Fibroblast of the conjunctiva (primary cell): ENCODE measurements at places on chromosomes 1 and 21.

DNA sequence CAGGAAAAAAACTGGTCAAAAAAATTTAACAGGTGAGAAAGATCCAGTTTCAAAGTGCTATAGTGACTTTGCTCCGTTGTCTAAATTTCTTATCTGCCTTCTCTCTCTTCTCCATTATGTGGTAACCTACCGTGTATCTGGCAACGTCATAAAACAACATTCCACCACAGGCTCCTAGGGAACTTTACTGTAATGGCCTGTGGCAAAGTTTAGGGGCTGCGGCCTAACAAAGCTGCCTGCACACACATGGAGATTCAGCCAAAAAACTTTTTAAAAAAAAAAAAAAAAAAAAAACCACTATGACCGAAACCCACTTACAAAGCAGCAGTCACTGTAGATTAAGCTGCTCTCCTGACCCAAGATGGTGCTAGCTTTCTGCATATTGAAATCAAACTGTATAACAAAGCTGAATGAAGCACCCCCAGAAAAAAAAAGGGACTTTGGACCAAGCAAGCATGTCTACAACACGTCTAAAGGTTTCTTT lies 202.6 kb downstream of the SLC45A1 start:
- DNase-seq: no peak

GRCh38 chr1:44212355-44213221 lies 683 bp upstream of the DMAP1 start:
- no peak for DNase-seq

- DNase-seq: no peak
These were observed 14.2 kb downstream of the ALX3 start for GRCh38 chr1:110056285-110056683.

- no peak for DNase-seq
These were observed 810.6 kb upstream of the ADGRL4 start for GRCh38 chr1:79817031-79817560.

DNA sequence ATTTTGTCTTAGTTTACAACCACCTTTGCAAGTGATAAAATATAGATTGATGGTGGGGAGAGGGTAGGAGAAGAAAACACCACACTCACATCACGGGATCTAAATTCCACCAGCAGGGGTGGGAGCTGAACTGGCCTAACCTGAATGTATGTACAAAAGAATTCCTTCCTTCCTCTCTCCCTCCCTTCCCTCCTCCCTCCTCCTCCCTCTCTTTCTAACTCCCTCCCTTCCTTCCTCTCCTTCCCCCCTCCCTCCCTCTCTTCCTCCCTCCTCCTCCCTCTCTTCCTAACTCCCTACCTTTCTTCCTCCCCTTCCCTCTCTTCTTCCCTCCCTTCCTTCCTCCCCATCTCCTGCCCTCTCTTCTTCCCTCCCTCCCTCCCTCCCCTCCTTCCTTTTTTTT lies 40.2 kb downstream of the HIVEP3 start:
- DNase-seq: no peak

GRCh38 chr1:227758366-227758765 lies 23.1 kb downstream of the SNAP47 start:
- DNase-seq: no peak

DNA sequence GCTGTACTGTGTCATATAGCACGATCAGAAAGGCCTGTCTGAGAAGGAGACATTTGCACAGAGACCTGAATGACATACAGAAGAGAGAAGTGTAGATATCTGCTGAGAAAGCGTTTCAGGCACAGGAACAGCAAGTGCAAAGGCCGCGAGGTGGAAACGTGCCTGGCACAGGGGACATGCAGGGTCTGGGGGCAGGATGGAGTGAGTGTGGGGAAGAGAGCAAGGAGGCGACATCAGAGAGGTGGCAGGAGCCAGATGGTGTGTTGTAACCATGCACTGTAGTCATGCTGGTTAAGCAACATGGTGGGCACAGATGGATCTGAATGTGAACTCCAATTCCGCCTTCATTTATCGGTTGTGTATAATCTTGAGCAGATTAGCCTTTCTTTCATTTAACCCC lies 13.0 kb downstream of the KRTCAP2 start:
- no peak for DNase-seq

GRCh38 chr1:232038706-232039677 lies 412.4 kb downstream of the DISC1 start:
- DNase-seq: no peak

DNA sequence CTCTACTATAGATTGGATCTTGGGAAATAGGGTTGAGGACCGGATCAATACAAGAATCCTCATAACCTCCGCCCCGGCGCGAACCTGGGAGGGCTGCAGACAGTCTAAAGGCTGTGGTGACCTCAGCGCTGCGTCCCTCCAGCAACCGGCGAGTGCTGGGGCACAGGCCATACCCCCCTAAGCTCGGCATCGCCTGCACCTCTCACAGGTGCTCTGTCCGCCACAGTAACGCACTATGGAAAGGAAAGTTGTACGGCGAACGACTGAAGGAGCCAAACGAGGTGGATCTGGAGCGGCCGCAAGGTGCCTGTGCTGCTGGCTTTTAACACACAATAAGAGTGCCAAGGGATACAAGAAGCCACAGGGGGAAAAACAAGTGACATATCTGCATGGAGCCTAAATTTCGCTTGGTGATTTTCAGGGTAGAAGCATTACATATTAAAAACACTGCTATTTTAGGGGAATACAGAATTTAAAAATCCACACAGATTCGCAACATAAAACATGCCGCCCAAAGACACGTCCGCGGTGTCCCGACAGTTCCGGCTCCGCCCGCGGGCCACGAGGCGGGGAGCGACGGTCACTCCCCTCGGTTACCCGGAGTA lies 1.4 kb upstream of the RBM15 start:
- no peak for DNase-seq

GRCh38 chr1:227793948-227794816 lies 21.3 kb upstream of the PRSS38 start:
- DNase-seq: peak; percentile 85

DNA sequence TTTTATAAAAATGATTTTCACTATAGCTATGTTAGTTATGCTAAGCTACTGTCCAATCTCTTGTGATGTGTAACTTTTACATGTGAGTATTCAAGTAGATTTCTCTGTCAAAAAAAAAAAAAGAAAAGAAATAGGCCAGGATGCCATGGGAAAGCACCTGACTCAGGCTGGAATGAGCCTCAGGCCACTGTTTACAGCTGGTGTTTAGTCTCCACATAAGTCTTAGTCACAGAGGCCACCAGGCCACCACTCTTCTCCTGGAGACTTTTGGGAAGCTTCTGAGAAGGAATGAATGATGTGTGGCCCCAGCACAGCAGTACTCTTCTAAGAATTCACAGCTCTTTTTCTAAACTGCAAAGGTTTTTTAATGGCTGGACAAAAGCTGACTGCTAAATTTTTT lies 48.9 kb downstream of the CHML start:
- DNase-seq: no peak

DNA sequence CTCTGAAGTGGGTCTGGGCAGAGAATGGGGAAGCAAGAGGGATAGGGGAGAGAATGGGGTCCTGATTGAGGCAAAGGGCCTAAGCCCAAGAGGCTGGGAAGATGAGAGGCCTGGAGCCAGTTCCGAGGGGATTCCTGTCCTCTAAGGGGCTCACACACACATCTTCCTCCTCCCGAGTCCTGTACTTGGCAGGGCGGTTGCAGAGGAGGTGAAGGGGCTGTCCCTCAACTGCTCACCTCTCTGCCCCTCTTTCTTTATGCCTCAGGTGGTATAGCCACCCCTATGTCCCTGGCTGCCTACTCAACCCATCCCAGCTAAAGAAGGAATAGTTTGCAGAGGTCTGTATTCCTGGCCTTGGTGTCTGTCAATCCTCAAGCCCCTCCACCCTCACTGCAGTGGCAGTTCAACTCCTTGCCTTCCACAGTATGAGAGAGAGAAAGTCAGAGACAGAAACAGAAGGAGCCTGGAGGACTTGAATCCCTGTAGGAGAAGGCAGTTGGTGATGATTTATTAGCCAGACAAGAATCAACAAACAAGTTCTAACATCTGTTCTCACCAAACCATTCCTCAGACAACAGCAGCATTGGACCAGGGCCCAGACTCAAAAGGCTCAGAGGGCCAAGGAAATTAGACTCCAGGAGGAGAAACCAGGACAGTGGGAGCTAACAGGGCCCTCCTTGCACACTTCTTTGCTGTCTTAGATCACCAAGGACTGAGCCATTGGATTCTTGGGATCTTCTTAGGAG lies 10.7 kb downstream of the SH2D2A start:
- peak; percentile 79 for DNase-seq

DNA sequence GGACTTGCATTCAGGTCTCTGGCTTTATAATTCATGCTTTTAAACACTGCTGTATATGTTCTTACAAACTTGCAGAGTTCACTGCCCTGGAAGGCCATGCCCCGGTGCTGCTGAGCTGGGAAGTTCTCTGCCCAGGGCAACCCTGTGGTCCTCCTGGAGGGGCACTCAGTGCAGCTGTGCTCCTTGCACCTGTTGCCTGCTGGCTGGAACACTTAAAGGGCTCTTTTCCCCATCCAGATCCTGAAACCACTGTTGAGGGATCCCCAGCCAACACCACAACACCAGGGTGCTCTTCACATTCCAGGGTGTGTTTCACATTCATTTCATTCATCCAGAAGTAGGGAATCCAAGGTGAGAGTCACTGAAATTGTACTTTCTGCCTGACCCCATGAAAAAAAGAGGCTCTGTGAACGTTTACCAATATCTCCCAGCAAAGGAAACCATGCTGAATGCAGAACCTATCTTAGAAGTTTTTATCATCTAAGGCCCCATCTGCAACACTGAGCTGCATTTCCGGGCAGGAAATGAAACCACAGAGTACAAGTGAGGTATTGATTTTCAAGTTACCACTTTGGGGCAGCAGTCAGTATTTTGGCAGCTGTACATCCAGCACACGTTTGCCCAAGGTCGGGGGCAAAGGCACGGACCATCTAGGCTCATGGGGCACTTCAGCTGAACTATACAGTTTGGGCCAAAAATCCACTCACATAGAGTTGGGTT lies 16.4 kb upstream of the KIAA0040 start:
- no peak for DNase-seq
